ENCODE measurements at places on chromosomes 7 and 10.

- DNase-seq, result no peak
These were observed 5.5 kb downstream of the IL15RA start for GRCh38 chr10:5971886-5972285.

DNA sequence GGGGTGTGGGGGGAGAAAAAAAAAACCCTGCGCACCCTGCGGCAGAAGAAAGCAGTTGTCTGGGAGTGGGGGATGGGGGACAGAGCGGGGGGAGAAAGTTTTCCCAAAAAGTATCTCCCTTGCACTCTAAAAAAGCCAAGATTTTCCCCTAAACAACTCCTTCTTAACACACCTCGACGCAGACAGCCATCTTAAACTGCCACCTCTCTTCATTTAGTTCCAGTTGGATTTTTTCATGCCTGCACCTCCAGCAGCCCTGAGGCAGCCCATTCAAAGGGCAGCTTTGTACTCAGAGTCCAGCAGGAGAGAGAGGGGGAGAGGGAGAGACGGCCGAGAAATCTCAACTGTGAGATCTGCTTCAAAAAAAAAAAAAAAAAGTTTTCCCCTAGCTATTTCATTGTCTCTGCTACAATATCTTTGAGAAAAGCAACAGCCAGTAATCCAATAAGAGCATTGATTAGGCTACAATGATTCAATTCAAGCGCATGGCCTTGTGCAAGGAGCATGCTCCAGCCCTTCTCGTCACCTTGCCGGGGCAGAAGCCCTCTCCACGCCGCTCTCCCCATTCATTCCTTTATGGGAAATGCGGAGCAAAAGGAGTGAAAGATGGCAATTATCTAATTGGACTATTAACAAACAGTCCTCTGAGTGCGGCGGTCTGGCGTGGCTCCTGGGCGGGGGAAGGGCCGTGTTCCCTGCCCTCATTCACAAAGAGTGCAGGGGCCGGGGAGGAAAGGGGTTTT, 939 bp upstream of the VAX1 start:
- no peak for DNase-seq

DNA sequence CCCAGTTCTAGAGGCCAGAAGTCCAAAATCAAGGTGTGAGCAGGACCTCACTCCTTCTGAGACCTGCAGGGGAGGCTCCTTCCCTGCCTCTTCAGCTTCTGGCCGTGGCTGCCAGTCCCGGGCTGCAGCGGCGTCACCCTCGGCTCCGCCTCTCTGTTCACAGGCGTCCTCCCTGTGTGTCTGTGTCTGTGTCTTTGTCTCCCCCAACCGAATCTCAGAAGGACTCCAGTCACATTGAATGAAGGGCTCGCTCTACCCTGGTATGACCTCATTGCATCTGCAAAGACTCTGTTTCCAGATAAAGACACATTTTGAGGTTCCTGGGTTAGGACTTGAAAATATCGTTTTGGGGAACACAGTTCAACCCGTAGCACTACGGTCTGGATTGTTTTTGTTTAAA, 33.1 kb upstream of the GALNT11 start:
- peak; percentile 10 for DNase-seq

DNA sequence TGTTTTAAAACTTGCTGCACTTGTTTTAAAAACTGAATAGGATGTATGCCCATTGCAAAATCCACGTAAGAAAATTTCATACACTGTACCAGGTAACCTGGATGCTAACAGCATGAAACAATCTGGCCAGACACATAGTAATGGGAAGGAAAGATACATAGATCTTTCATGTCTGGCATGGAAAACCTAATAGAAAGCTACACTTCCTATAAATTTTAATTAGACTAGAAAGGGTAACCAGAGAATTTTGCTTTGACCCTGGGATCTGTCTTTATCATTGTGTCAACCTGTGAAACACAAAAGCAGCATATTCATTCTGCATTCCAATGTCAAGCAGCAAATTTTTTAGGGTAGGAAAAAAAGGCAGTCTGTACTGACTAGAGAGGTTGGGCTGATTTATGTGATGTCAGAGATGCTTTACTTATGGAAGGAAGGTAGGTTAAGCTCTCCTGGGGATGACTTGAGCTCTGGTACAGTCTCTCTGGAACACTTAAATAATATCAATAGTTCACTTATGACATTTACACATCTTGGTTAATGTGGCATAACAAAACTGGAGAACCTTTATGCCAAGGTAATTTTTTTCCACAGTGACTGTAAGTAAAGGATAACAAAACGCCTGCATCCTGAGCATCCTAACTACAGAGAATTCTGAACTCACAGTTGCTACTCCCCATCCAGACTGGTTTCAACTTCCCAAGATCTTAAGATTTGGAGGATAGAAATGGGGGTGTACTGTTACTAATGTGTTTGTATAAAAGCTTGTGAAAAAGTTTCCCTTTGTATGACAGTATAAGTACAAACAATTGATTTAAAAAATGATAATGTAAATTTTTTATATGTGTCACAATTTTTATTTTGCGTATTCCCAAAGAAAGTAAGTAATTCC, 44.7 kb downstream of the DOCK4 start:
- no peak for DNase-seq

- no peak for DNase-seq
These were observed 180.6 kb downstream of the CYP26A1 start for GRCh38 chr10:93254180-93254853.

GRCh38 chr7:140517546-140518369, 38.5 kb upstream of the MKRN1 start:
- peak; percentile 75 for DNase-seq

GRCh38 chr7:124912972-124913371, 16.7 kb downstream of the POT1 start:
- DNase-seq, result no peak

DNA sequence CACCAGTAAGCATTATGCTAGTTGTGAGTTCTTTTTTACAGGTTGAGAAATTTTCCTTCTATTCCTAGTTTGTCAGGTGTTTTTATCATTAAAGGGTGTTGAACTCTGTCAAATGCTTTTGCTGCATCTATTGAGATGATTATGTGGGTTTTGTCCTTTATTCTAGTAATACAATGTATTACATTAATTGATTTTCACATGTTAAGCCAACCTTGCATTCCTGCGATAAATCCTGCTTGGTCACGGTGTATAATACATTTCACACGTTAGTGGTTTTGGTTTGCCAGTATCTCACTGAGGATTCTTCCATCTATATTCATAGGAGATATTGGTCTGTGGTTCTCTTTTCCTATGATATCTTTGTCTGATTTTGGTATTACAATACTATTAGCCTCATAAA, 136.0 kb downstream of the UBE2H start:
- no peak for DNase-seq

DNA sequence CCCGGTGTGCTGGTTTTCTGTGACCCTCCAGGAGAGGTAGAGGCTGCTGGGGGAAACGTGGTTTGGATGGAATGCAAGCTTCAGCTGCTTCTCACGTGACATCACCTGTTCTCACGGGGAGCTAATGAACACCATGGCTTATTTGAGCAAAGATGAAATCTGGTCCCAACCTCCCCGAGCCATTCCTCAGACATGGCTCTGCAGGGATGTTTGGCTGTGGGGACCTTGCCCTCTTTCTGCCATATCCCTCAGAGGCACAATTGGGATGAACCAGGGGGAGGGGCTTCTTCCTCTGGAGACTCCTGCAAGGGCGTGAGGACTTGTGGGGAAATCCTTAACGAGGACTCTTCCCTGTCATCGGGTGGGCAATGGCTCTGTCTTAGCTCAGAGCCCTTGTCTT, 236.8 kb downstream of the TCERG1L start:
- DNase-seq, result no peak

DNA sequence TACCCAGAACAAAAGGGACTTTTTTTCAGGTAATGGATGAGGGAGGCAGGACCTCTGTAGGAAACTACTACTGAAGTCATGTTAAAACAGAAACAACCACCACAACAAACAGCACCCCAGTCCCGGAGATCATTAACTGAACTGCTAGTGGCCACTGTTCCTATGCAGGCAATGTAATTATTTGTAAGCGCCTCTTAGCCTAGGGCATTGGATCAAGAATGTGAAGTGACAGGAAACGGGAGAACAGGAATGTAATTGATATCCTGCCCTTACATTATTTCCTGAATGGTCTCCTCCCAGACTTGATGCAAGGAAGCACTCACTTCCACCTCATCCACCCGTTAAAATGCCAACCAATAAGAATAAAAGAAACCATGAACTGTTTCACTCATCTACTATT, 16.7 kb upstream of the GAD2 start:
- DNase-seq, result no peak

DNA sequence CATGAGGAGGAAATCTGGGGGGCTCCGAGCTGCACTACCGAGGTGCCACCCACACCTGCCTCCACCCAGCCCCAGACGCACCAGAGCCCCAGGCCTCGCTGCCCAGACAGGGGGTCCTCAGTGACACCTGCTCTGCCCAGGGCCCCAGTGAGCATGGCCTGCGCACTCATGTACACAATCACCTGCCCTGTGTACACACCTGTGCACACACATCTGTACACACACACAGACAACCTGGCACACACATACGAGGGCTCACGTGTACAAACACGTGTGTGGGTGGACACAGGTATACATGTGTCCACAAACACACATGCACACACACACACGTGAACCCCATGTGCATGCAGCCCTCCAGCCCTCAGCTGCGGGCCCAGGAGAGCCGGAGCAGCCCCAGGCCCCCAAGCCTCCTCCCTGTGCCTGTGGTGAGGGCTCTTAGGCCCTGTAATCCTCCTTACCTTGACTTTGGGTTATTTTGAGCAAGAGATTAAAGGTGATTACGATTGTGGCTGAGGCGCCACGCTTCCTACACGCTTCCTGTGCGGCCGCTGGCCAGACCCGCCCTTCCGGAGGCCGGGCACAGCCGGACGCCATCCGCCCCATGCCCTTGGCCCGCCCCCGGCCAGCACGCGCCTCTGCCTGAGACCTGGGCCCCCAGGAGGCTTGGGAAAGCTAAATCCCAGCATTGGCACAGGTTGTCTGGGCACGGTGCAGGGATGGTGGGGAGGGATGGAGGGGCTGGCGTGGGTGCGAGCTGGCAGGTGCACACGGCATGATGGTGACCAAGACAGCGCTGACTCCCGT, 71.9 kb downstream of the ELFN1 start:
- DNase-seq, result no peak

DNA sequence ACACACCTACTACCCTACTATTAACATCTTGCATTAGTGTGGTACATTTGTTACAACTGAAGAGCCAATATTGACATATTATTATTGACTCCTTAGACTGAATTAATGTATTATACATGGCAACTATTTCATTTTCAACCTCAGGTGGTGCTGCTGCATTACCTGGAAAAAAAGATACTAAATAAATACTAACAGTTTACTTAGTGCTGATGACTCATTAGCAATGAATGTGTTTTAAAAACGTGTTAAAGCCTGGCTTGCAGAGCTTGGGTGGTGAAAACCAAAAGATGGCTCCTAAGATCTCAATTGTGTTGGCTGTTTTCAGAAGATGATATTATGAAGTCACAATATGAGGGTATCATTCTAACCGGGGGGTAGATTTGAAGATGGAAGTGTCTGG, 34.8 kb downstream of the CFAP43 start:
- no peak for DNase-seq

DNA sequence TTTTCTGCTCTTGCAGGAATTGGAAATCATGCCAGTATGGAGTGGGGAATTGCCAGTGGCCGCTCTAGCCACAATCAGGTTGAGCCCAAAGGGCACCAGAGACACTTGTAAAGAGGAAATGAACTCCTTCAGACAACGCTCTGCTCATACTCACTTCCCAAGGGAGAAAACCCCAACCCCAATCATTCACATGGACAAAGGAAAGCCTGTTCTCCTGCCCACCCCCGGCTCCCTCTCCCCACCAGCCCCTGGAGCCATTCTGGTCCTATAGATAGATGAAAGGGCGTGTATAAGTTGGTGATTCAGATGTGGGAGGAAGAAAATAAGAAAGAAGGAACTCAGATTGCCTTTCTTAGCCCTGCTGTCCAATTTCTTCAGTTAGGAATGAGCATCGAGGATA, 57.4 kb downstream of the GFRA1 start:
- DNase-seq, result no peak

DNA sequence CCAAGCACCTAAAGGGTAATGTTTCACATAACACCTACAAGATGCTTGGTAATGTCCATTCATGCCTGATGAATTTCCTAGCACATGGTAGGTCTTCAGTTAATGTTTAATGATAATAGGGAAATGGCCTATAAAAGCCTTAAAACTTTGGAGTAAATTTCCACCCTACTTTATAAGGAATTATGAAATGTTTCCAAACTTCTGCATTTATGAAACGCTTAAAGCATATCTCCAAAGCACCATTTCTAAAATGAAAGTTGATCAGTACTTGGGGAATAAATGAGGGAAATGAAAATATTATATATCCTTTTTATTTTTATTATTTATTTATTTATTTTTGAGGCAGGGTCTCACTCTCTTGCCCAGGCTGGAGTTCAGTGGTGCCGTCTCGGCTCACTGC, 51.8 kb downstream of the INPP5F start:
- no peak for DNase-seq

- no peak for DNase-seq
These were observed 3.4 kb upstream of the TAS2R60 start for GRCh38 chr7:143439866-143440265.

DNA sequence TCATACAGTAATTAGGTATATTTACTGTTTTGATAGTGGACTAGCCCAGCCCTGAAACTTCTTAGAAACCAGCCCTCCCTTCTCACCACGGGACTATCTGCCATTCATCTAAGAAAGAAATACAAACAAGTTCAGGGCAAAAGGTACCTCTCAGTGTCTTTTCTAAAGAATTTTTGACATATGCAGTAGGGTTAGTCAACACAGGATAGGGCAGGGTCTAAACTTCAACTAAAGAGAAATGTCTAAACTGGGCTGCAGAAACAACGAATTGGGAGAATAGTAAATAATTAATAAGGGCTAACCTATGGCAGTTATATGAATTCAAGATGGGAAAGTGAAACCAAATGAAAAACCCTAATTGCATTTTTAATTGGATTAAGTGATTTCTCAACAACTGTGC, 496.6 kb downstream of the INHBA start:
- DNase-seq, result no peak

DNA sequence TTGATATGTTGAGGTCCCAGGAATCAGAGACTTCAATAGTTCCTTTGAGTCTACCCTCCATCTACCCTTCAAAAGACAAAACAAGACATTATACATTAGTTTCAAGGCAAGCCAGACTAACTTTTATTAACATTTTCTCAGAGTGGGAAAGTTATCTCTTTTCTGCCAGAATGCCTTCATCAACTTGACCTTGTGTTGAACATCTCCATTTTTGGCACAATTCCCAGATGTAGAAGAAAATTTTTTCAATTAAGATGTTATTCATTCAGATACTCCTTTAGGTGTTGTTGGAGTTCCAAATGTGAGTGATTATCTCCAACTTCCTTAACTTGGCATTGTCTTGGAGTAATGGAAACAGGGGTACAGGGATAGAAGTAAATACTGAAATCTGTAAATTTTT, 59.1 kb downstream of the NRF1 start:
- DNase-seq, result no peak
